Myocyte (in vitro differentiated cells): ENCODE measurements at places on chromosomes 2 and 18. TPM values are rescaled to one million over a fixed set of nuclear protein-coding genes. Genes with fewer than 3 reads are reported as not detected.

DNA sequence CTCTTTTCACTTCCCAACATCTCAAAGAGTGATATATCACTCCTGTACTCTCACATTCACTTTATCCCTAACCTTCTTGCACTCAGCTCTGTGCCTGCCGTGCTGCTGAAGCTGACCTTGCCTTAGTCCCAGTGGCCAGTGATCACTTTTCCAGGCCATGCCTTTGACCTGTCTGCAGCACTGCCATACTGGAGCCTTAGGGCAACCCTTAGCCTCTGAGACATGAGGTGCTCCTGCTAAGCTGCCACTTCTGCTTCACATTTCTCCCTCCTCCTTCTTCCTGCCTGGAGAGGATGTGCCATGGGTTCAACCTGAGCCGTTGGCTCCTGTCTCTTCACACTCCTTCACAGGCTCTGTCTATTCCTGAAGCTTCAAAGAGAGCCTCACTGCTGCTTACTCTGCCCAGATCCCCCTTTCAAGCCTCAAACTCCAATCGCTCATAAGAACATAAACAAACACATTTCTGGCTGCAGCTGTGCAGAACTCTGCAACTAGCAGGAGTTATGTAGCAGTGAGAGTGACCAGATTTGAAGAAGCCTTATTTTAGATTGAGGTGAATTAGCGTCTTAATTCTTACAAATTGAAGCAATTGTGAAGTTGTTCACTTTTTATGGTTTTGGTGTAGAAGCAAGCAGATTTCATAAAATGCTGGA is 716.2 kb upstream of the FANCL start:
- DNase-seq: no peak

- no peak for DNase-seq
These were observed 488.0 kb downstream of the CBLN2 start for GRCh38 chr18:72056171-72056570.

DNA sequence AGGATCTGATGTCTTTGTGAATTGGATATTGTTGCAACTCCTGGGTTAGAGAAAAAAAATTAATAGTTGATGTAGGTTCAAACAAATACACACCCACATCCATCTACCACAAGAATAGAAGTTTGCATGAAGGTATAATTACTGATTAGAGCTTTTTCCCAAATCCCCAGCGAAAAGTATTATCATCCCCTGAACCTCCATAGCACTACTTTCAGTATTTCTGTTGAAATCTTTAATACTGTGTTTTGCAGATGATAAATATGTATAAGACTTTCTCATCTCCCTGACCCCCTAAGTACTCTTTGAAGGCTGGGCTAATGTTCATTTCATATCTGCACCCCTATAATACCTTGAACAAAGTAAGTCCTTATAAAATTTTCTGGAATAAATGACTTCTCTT is 6.4 kb downstream of the FN1 start:
- DNase-seq: no peak

The CDCA7 gene
- 0.16 and 0.70 TPM in 2 replicates for total RNA-seq

The STARD6 gene
- total RNA-seq: not detected in 2 replicates

DNA sequence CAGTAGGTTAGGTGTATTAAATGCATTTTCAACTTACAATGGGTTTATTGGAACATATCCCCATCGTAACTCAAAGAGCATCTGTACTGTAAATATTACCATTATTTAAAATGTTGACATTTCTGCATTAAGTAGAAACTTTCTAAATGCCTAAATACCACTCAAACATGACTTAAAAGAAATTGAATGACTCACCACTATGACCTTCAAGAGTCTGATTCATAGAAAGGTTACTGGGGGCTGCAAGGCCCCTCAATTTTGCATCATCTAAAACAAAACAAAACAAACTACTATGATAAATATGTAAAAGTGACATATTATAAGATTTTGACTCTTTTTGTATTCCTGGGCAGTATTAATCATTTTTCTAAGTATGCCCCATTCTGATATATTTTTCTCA is 7.6 kb downstream of the WDR35 start:
- DNase-seq: no peak
